ENCODE measurements at places on chromosomes 6 and 20.

DNA sequence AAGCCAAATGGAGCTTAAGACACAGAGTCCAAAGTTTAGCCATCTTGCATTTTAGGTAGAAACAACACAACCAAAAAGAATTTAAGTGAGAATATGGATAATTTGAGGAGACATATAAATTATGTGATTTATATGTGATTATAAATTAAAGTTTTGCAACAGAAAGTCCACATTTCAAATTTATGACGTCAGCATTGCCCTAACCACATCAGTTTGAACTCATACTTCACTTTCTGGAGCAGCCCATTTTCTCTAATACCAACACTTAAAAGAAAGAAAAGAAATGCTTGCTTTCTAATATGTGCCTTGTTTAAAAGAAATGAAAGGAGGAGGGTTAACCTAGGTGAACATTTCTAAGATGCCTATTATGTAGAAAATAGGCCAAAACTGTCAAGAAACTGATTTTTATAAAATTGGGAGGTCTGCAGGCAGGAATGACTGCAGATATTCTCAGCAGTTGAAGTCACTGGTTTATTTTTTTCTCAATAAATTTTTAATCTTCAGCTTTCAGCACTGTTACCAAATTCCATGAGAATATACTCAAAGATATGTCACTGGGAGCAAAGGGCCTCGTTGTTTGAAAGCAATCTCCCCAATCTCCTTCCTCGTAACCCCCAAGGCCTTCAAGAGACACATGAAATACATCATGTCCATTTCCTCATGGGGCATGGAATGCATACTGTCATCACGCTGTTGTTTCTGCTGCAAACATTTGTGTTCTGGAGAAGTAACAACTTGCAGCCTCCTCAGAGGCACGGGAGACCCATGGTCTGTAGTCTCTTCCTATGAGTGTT is 137.8 kb downstream of the SOD2 start:
- DNase-seq, result no peak

GRCh38 chr20:52789716-52790115 is 182.4 kb upstream of the TSHZ2 start:
- no peak for DNase-seq

GRCh38 chr6:84151669-84152068 is 75.8 kb downstream of the CEP162 start:
- no peak for DNase-seq

GRCh38 chr6:79446006-79446405 is 91.2 kb downstream of the LCA5 start:
- DNase-seq, result no peak

DNA sequence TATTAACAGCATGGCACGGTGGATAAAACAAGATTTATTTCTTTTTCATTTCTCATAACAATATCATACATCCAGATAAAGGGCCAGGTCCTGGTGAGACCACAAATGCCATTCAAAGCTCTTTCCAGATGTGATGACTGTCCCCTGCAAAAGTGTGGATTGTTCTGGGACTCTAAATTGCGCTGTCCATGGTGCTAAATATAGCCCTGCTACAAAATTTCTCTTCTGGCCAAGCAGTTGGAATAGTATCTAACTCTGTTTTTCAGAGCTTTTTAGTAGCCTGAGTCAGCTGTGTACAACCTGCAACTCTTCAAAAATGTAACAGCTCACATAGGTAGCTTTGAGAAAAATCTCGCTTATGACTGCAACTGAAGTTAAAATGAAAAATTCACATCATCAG is 115.8 kb downstream of the MANEA start:
- no peak for DNase-seq

DNA sequence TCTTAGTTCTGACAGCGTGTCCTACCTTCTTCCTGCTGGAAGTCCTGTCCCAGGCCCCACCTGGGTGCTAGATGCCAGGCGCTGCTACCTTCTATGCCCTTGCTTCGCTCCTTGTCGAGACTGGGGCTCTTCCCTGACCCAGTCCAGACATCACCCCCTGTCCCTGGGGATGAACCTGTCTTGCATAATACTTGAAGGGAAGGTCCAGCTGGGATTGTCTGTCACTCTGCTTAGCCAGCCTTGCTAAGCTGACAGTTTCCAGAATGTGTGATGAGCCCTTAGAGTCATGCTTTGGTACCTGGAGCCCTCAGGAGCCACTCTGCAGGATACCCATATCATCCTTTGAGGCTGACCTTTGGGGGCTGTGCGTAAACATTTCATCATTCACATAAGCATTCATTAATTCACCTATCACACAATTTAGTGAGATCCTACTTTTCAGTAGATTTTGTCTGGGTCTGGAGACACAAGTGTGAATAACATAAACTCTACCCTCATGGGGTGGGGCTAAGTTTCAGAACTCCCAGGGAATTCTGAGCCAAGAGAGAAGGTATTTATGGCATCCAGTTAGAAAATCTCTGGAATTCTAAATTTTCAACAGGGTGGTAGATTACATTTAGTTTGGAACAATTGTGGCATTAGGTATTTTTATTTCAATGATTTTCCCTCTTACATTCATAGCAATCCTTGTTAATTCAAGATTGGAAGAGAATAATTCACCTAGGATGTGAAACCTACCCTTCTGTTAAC is 151.1 kb upstream of the HDAC2 start:
- no peak for DNase-seq

GRCh38 chr6:56625356-56625755 is 17.3 kb downstream of the DST start:
- no peak for DNase-seq

GRCh38 chr6:71299541-71300470 is 11.2 kb downstream of the OGFRL1 start:
- no peak for DNase-seq

DNA sequence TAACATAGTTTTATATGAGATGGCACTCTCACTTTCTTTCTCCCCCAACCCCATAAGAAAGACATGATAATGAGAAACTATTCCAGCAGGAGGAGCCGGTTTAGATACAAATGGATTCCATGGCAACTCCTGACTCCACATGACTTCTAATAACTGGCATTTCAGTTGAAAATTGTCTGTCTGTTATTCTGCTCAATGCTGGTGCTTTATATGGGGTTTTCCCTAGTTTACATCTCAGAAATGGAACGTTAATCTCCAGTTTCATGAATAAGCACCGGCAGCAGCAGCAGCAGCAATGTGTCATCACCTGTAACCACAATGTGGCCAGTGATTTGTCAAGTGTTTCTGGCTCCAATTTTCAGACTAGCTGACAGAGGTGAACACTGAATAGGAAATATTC is 8.0 kb upstream of the SIM1 start:
- DNase-seq, result no peak

GRCh38 chr20:8152183-8152582 is 20.1 kb downstream of the PLCB1 start:
- no peak for DNase-seq

DNA sequence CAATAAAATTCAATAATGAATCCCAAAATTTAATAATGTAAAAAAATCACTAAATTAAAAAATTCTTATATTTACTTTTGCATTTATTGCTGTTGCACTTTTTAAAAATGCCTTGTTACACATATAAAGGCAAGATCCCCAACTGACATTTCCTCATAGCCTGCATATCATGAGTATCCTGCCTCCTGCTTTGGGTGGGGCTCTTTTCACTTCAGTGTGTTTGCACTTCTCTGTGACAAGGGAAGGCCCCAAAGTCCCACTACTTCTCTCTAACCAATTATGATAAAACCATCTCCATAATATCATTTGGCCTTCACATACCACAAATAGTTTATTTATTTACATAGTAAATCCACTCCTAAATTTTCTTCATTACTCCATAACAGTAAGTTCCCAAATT is 446.1 kb upstream of the MARCKS start:
- no peak for DNase-seq

DNA sequence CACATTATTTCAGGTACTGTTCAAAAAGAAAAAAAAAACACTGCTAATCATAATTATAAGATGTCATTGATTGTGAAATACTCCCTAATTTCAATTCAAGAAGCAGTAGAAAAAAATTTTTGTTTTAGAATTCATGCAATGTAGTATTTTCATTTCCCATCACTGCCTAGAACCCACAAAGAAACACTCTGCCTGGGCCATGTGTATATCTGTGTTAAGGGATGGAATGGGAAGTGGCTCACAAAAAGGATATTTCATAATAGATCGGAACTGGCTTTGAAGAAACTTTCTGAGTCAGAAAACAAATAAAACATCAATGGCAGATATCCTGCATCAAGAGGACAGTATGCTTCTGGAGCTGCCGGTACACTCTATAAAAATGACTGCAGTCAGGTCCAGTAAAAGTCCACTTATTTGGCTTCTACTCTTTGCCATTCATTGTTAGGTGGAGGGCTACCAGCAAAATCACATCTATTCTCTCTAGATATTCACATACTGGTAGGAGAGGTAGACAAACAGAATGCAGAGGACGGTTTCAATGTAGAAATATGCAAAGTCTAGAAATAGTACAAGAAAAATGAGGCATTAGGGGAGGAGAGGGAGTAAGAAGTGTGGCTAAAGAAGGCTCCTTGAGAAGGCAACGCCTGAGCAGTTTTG is 135.0 kb upstream of the TNFAIP3 start:
- DNase-seq, result no peak

DNA sequence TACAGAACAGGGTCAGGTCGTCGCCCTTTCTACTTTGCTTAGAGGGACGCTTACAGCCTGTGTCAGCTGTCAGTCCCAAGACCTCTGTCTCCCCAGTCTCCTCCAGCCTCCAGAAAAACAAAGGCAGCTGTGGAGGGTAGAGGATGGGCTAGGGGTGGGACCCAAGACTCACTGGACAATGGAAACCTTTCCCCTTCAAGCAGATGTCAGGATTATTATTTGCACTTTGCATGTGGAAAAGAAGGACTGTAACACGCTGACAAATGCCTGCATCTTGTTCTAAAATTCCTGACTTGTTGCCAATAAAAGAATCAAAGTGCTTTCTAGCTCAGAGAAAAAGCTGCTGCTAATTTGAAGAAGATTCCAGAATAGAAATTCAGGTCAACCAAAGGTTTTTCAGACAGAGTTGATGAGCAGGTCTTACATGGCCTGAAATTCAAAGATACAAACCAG is 58.7 kb downstream of the SNX5 start:
- DNase-seq, result no peak

DNA sequence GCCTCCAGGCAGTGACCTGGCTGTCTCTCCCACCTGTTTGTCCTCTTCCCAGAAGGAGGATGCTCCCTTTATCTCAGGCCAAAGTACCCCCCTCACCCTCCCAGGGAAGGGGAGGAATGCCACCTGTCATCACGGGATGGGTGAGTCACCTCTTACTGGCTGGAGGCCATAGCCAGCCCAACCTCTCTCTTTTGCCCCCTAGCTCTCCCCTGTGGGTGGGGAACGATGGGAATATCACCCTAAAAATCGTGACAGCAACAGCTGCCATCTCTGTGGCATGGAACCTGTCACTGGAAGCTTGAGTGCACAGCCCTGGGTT is 137.5 kb upstream of the PTPN1 start:
- DNase-seq, result no peak

- no peak for DNase-seq
These were observed 50.6 kb downstream of the TRAF3IP2 start for GRCh38 chr6:111555036-111555435.

DNA sequence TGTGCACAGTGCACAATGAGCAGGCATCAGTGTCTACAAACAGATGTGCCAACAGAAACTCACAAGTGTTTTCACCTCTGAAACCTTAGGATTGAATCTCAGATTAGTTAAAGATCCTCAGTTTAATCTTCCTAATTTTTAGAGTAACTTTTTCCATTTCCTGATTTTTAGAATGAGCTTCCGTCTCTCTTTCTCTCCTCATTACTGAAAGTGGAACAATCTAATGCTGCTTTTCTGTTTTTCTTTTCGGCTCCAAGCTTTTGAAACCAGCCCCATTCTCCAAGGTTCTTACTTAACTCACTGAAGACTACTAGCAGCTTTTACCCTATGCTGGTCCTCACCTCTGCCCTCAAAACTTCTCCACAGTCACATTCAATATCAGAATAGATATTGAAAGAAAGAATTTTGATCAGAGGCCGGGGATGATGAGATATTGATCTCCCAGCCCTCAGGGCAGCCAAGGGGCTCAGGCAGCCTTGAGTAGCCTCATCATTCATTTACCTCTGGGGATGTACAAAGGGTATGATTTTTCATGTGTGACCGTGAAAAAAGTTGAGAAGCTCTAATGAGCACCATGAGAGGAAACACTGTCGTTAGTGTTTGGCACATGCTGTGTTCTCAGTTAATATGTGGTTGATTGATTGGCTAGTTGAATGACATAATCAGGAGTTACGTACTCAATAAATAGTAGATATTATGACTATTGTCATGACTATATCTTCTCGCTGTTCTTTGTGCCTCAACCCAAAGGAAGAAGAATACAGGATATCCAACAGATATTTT is 11.9 kb upstream of the STK38 start:
- DNase-seq, result no peak

GRCh38 chr6:156662025-156662445 is 115.1 kb upstream of the ARID1B start:
- no peak for DNase-seq

- no peak for DNase-seq
These were observed 149.3 kb downstream of the ADAT2 start for GRCh38 chr6:143301188-143301587.

DNA sequence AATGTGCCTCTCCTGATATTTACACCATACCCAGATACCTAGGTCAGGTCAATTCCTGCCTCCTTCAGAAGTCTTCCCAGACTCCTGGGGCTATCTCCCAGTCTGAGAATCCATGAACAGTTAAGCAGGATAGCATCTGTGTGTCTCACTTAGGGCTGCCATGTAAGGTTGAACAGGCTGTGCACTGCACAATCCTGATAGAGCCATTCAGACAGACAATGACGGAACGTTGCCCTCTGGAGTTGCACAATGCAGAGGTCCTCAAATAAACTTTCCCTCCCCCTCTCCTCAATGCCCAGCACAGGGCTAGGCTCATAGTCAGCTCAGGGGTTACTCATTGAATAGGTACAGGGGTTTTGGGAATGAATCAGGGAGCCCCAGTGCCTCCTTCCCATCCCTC is 89.7 kb downstream of the CD40 start:
- DNase-seq, result no peak

DNA sequence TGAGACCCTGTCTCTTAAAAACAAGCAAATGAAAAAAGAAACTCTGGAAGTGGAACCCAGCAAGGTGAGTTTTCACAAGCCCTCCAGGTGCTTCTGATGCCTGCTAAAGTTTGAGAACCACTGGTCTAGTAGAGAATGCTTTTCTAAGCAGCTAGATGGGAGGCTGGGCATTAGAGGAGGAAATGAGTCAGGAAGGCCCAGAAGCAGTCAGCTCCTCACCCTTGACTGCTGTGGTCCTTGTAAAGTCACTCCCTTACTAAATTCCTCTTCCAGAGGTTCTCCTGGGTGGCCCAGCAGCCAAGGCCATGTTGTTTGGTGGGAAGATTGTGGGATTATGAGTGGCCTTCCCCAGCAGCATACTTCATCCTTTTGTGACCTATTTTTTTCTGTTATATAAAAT is 52.0 kb upstream of the FYN start:
- DNase-seq, result no peak

DNA sequence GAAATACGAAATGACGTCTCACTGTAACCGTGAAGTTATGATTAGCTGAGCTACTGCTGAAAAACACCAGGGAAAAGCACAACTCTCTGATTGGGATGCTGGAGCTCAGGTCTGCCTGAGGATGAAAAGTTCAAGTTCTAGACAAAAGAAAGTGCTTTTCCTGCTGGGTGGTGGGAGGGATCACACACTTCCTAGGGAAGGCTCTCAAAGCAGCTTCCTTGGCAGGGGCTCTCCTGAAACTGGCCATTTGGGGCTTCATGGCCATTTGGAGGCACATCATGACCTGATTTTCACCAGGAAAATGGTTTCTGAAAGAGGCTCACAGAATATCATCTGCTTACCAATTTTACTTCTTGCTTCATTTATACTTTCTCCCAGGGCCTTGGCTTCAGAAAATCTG is 97.1 kb upstream of the KCNK16 start:
- DNase-seq, result no peak

GRCh38 chr6:118123503-118124037 is 216.5 kb downstream of the SLC35F1 start:
- DNase-seq, result no peak
